ENCODE measurements at places on chromosomes 16 and 17.

DNA sequence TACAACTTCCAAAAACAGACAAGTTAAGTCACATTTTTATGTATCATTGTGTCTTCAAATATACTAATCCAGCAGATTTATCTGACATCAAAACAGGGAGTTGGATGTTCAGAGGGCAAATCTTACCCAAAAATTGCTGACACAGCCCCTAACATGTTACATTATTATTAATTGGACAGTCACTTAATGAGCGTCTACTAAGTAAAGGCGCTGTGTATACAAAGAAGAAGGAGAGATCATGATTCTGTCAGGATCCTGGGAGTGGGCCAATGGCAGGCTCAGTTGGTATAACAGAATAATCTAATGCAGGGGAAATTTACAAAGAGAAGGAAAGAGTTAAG is 18.4 kb upstream of the CD300E start:
- DNase-seq, result no peak

- DNase-seq, result peak; percentile 69
These were observed 122.6 kb downstream of the SOCS1 start for GRCh38 chr16:11133344-11133943.

- no peak for DNase-seq
These were observed 133.2 kb upstream of the FAM20A start for GRCh38 chr17:68734187-68734900.

DNA sequence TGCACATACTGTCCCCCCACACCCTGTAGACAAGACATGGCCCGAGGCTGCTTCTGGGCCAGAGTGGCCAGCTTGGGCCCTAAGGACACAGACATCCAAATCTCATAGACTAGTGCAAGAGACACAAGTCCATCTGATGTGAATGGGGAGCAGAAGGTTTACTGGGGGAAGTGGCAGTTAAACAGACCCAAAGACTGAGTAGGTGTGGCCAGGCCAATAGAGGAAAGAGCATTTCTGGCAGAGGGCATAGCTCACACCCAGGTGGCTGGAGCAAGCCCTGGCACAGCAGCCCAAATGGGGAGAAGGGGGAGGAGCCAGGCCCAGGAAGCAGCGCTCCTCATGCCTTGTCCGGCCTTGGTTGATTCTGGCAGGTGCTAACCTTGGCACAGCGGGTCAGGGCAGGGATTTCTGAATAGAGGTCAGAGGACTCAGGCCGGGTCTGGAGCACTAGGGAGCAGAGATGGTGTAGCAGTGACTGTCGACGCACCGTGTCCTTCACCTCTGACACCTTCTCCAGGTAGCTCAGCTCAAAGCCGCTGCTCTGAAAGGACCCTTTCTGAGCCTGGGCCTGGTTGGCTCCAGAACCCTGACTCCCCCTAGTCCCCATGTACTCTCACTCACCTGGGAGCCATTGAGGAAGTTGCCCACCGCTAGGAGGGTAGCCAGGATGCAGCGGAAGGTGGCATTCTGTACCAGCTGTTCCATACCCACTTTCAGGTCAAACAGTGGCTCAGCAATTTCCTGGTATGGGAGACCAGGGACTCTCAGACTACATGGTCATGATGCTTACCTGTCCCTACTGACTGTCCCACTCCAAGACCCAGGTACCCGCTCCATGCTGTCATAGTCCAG is 4.1 kb downstream of the TMEM208 start:
- no peak for DNase-seq

- peak; percentile 77 for DNase-seq
These were observed 214.2 kb downstream of the STX8 start for GRCh38 chr17:9361188-9361955.

DNA sequence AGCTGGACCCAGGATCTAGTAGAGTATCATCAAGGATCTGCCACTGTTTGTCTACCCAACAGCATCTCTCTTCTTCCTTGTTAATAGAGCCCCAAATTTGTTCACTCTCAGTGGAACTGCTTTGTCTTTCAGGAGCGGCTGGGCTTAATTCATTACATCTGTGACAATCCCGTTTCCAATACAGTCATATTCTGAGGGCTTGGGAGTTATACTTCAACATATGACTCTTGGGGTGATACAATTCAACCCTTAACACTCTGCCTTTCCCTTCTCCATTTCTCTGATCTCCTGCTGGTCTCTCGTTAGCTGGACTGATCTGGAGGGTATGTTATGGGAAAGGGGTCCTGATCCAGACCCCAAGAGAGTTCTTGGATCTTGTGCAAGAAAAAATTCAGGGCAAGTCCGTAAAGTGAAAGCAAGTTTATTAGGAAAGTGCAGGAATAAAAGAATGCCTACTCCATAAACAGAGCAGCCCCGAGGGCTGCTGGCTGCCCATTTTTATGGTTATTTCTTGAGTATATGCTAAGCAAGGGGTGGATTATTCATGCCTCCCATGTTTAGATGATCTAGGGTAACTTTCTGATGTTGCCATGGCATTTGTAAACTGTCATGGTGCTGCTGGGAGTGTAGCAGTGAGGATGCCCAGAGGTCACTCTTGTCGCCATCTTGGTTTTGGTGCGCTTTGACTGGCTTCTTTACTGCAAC is 42.4 kb downstream of the IQCK start:
- no peak for DNase-seq
